Activated T-helper 2 cell treated with anti-CD3 and anti-CD28 coated beads, Interferon-gamma antibody, Interleukin-2, Interleukin-4, amounts not matched to agents 10 μg/mL and 5 μg/mL and 100 μg/mL, durations not matched to agents 14 hours and 24 hours and 36 hours (primary cell): ENCODE measurements at places on chromosomes 7 and 10.

- no peak for DNase-seq
Measured at GRCh38 chr10:94223702-94224370, 138.9 kb downstream of the NOC3L start.

- DNase-seq: no peak
Measured at GRCh38 chr10:124494046-124494807, 32.6 kb downstream of the LHPP start.

GRCh38 chr10:96619120-96619519 is 32.3 kb upstream of the TM9SF3 start:
- DNase-seq: no peak

- DNase-seq: no peak
Measured at GRCh38 chr10:96556003-96556402, 30.8 kb downstream of the TM9SF3 start.

- DNase-seq: no peak
Measured at GRCh38 chr10:43226851-43227845, 39.7 kb downstream of the RASGEF1A start.

DNA sequence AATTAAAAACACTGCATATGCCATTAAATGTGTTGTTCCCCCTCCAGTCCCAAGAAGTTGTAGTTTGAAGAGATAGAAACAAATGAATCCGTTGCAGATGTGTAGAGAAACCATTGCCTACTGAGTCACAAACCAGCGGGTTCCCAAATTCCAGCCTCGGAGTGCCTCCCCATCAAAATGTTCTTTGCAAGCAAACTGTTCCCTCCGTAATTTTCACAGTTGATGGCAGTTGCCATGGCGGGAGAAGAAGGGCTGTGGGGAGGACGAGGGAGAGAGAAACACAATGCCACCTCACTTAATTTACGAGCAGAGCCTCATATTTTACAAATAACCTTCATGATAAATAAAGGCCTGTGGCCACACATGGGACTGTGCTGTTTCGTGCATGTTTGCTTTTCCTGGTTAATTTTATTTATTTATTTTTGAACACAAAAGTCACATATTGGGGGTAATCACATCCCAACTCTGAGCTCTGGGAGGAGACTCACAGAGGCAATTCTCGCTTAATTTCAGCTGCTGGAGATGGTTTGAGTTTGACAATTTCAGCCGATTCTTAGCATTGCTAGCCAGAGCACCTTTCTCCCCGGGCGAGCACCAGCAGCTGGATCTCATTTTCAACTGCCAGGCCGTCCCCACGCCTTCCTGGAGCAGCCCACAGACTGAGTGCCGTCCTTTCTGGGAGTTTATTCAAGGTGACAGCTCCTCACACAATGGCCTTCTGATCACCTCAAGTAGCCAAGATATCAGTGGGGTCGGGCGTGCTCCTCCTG is 1084.2 kb downstream of the KCNMA1 start:
- DNase-seq: no peak

DNA sequence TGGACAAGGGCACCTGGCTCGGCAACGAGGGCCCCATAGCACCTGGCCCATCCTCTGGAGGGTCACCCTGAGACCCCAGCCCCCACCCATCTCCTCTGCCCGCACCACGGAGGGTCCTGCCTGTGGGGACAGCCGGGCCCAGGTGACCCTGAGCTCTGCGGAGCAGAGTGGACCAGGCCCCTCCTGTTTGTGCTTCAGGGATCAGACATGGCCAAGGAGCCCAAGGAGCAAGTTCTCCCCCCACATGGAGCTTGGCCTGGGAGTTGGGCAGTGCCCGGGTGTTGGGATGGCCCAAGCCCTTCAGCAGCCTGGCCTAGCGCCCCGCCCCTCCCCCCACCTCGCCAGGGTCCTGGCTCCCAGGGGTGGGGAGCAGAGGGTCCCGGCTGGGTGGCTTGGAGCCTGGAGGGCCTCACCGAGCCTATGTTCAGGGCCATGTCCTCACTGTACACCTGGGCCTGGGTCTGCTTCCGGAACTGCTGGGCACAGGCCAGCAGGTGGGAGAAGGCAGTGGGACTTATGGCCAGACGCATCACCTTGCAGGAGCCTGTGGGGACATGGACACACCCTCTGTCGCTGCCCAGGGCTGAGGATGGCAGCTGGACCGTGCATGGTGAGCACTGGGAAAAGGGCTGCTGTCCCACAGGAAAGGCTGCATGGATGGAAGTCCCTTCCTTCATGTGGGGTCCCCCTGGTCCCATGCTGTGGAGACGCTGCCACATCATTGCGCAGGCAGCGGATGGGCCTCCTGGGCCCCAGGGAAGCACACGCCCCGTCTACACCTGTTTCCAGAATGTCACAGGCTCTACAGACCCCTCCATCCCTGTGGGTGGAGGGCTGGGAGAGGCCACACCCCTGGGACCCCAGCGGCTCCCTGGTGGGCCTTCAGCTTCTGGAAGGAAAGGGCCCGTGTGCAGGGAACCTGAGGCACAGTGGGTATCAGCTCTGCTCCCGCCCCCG is 49.2 kb upstream of the NKX6-2 start:
- DNase-seq: no peak

DNA sequence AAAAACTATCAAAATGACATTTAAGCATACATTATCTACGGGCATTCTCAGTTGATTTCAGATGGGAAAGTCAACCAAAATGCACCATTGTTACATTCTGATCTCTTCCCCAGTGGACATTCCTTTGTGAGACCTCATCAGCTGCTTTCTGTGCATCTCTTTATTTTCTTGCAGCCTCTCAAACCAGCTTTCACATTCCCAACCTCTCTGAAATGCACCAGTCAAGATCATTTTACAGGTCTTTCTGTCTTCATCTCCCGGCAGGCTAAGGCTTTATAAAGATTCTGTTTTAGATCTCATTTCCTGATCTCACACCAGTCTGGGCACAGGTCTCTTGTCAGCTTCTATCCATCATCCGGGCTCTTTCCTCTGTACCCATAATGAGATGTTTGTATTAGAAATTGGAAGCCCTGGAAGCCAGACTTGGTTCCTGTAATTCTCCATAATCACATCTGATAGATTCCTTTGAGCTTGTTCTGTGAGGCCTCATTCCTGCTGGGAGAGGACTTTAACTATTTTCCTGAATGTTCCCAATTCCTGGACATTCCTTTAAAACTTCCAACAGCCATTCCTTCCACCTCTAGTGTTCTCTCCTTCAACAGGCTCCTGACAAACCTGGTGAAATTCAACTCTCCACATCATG is 44.3 kb upstream of the ARL4A start:
- no peak for DNase-seq

DNA sequence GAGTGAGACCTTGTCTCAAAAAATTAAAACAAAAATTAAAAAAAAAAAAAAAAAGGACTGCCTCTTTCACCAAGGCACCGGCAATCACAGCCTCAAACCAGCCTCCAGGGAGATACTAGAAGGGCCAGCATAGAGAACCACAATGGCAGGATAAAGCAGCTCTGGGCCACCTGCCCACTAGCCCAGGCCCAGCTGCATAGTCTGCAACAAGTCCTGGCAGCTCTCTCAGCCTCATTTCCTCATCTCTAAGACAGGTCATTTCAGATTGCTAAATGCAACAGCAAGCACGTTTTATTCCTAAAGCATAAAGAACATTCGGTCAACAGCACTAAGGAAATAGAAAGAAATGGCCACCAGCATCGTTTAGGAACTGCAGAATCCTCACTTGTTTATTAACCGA is 28.8 kb downstream of the XPNPEP1 start:
- no peak for DNase-seq

- DNase-seq: no peak
Measured at GRCh38 chr7:81031243-81031642, 112.4 kb upstream of the SEMA3C start.

DNA sequence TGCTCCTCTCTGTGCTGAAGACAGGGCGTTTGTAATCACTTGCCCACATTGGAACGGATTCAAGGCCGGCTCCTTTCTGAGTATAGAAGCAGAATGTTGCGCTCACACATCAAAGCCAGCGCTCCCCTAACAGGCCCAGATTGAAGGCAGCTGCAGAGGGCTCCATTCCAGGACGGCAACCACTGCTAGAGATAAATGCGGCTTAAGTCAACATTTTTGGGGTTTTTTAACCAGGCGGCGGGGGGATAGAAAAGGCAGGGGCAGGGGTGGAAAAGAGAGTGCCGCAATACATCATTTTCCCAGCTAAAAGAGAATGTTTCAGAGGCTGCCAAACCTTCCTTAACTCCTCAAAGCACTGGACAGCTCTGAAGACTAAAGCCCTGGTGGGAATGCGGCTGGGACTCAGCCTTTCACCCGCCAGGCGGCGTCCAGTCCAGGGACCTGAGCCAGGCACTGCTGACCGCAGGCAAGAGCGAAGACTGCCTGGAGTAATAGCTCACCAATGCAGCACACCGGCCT is 189.6 kb downstream of the TNS3 start:
- DNase-seq: no peak

DNA sequence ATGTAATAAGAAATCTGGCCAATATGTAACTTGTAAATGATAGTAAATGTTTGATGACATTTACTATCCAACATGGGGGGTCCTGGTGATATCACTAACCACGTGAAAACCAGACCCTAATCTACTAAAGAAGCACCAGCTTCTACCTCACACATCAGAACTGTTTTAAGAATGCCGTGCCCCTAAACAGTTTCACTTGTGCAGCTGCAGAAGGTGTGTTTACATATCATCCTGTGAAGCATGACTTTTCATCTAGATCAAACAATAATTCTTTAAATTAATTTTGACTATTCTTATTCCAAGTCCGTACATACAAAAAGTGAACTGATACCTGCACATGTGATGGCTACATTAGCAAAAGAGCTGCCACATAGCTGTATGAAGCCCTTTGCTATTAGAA is 61.0 kb downstream of the STEAP1B start:
- no peak for DNase-seq

DNA sequence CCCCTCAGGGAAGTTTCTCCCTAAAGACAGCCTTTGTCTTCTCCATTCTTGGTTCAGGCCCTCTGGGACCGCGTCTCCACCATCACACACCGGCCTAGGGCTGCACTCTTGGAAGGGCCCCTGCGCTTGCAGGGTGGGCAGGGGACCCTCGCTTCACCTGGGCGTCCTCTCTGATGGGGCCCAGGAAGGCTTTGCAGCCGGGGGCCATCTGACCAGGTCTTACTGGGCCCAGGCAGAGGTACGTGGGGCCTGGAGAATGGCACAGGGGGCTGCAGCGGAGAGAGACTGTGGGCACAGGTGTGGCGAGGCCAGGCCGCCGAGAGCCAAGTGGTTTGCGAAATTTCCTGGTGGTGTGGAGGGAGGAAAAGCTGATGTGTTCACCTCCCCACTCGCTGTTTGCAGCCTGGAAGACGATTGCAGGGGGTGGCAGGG is 44.4 kb downstream of the ALOX5 start:
- DNase-seq: no peak

GRCh38 chr7:71846160-71846559 is 566.0 kb downstream of the CALN1 start:
- no peak for DNase-seq

GRCh38 chr10:78560341-78560688 is 508.5 kb upstream of the ZMIZ1 start:
- no peak for DNase-seq

GRCh38 chr7:106524690-106525059 is 136.3 kb downstream of the CCDC71L start:
- DNase-seq: no peak

DNA sequence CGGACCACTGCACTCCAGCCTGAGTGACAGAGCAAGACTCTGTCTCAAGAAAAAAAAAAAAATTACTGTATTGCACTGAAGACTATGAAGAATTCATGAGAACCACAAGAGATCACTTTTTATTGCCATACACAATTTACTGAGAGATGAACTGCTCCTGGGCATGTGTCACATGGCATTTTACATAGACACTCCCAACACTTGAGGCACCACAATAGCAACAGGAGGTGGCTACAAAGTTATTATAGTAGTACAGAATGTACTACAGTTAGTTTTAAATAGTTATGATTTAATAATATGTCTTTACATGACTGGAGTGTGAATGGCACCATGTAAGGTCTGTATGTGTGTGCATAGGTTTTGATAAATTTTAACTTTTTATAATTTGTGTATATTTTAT is 70.6 kb downstream of the KMT2E start:
- no peak for DNase-seq

GRCh38 chr7:31335161-31335856 is 5.2 kb downstream of the NEUROD6 start:
- no peak for DNase-seq

DNA sequence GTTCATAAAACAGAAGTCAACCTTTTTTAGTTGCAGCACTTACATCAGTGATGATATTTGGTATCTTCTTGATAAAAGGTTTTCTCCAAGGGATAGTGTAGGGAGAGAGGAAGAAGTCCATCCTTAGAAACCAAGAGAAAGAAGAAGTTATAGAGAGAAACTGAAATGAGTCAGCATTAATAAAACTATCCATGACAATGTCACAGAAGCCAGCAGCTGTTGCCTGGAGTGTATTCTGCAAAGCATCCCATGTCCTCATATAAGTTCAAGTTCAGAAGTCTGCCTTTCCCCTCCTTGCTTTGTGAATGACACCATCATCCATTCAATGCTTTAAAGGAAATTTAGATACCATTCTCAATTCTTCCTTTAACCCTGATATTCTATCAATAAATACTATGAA is 14.4 kb upstream of the COL1A2 start:
- no peak for DNase-seq

DNA sequence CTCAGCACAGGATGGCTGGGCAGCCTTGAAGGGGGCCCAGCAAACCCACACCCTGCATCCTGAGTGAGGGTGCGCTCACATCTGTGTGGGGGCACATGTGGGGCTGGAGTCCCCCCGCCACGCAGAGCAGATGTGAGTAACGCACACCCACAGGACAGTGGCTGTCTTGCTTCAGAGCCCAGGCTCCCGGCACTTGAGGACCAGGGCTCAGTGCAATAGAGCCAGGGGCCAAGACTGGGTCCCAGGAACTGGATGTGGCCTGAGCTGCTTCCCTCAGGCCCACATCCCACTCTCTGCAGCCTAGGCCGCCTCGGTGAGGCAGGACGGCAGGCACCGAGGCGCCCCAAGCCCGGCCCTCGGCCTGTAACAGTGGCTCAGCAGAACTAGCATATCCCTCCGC is 159.9 kb downstream of the MAD1L1 start:
- no peak for DNase-seq

- no peak for DNase-seq
Measured at GRCh38 chr7:128171342-128171918, 69.6 kb upstream of the LEP start.

GRCh38 chr7:6242561-6242960 is 29.9 kb downstream of the CYTH3 start:
- DNase-seq: no peak

DNA sequence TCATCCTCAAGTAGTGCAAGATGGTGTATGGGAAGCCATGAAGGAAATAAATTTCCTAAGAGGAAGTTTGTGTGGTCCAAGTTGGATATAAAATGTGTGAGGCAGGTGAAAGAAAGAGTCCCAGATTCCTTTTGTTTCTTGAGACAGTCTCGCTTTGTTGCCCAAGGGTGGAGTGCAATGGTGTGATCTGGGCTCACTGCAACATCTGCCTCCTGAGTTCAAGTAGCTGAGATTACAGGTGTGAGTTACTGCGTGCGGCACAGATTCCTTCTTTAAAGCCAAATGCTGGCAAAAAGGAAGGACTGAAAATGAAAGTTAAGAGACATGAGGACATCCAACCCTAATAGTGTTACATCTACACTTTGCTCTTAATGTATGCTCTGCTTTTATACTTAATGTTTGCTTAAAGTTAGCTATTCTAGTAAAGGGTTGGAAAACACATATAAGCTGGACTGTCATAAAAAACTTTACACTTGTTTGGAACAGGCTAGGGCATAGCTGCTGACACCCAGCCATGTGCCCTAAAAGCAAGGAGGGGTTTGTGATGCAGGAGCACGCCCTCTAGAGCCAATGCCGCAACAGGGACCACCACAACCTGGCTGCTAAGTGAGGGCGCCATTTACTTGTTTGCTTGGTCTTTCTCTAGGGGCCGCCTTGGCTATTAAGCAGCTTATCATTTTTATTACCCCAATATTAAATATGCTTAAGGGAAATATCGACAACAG is 34.5 kb downstream of the CLEC2L start:
- no peak for DNase-seq
